ENCODE measurements at places on chromosomes 16 and 17. TPM values are rescaled to one million over a fixed set of nuclear protein-coding genes. Genes with fewer than 3 reads are reported as not detected.

The TP53TG3F gene
- 0.48 TPM for total RNA-seq

The OR4D1 gene
- 4.6 TPM for total RNA-seq

The SOCS1 gene
- 16.4 TPM for total RNA-seq

The SLC13A5 gene
- 0.48 TPM for total RNA-seq

The DCAF7 gene
- 14.2 TPM for total RNA-seq

The TBC1D3K gene
- total RNA-seq: not detected

The CDRT4 gene
- 1.4 TPM for total RNA-seq

The TNFRSF13B gene
- total RNA-seq: not detected

Measured in umbilical cord (tissue), 2 donors.